ENCODE measurements at places on chromosomes 1 and 21. TPM values are rescaled to one million over a fixed set of nuclear protein-coding genes. Genes with fewer than 3 reads are reported as not detected.

DNA sequence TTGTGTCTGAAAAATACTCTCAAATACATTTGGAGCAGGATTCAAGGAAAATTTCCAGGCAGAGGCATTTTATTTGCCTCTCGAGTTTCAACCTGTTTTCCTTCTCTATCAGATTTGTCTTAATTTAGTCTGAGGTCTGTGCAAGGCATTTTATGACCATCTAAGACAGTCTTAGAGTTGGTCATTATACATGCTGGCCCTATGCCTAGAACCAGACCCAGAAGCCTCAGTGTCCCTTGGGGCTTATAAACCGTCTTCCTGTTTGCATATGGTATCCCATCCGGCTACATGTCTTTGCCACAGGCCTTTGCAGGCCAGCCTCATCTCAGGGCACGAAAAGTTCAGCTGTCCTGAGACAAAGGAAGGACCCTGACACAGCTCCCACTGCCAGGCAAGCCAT is 346.1 kb downstream of the SIPA1L2 start:
- H3K27ac ChIP-seq = no peak overlapping the region
- no peaks in the 10 kb centered on the region for H3K27me3 ChIP-seq
- no peak for DNase-seq
- no peaks in the 10 kb centered on the region for H3K4me1 ChIP-seq
- H3K4me3 ChIP-seq = no peak overlapping the region
- no peaks in the 10 kb centered on the region for H3K36me3 ChIP-seq

ECE1 gene
- 17.2 TPM for polyA plus RNA-seq

GRCh38 chr1:101136739-101137138 is 100.1 kb upstream of the S1PR1 start:
- DNase-seq = no peak
- peak overlapping the region; percentile 3 for H3K27ac ChIP-seq
- peaks cover 47% of the 10 kb centered on the region for H3K4me1 ChIP-seq
- no peaks in the 10 kb centered on the region for H3K36me3 ChIP-seq
- no peaks in the 10 kb centered on the region for H3K27me3 ChIP-seq

CD84 gene
- 10.9 TPM for polyA plus RNA-seq

HMGCS2 gene
- polyA plus RNA-seq = 0.06 TPM

DNA sequence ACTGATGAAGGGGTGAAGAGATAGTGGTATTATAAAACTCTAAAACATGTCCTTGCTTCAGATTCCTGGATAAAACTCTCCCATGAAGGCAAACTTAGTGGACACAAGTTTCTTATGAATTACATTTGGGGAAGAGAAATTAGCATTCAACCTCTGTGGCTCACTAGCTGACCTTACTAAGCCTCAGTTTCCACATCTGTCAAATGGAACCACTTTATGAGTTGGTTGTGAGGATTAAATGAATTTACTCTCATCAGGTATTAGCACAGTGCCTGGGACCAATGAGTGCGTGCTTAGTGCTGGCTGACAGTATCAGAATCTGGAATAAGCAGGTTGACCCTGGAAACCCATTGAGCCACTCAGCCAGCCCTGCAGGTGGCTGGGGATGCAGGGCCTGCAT is 2.6 kb downstream of the CACNA1S start:
- no peak for DNase-seq
- peaks cover 15% of the 10 kb centered on the region for H3K27me3 ChIP-seq
- no peak overlapping the region for H3K4me3 ChIP-seq
- H3K4me1 ChIP-seq = peaks cover 7% of the 10 kb centered on the region
